ENCODE measurements at places on chromosomes 2 and 18.

GRCh38 chr2:25293958-25294562 lies 47.7 kb downstream of the DNMT3A start:
- DNase-seq: peak; percentile 38

DNA sequence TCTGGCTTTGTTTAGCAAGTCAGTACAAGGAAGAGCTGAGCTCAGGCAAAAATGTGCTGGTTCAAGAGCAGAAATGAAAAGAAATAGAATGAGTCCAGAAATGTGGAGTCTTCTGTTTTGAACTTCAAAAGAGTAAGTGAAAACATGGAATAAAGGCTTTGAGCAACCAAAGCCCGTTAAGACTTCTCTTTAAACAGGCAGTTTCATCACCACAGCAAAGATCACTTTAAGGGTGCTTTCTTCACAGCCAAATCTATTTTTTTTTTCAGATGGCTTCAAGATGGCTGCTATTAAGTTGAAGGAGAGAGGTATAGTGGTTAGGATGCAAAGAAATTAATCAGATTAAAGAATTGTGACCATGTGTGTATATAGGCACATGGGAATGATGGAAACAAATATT lies 2.0 kb upstream of the CHRNA1 start:
- no peak for DNase-seq

DNA sequence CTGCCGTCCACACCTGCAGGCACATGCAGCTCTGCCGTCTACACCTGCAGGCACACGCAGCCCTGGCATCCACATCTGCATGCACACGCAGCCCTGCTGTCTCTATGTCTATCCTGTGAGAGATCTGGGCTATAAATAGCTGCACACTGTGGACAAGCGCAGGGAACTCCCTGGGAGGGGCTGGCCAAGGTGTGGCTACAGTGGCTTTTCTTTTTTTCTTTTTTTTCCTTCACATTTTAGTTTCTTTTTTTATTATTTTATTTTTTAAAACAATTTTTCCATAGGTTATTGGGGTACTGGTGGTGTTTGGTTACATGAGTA lies 42.0 kb downstream of the TMEM182 start:
- no peak for DNase-seq

- peak; percentile 70 for DNase-seq
These were observed 8.9 kb upstream of the TMEM185B start for GRCh38 chr2:120231974-120232635.

GRCh38 chr2:230161184-230161583 lies 58.6 kb downstream of the SP110 start:
- no peak for DNase-seq

DNA sequence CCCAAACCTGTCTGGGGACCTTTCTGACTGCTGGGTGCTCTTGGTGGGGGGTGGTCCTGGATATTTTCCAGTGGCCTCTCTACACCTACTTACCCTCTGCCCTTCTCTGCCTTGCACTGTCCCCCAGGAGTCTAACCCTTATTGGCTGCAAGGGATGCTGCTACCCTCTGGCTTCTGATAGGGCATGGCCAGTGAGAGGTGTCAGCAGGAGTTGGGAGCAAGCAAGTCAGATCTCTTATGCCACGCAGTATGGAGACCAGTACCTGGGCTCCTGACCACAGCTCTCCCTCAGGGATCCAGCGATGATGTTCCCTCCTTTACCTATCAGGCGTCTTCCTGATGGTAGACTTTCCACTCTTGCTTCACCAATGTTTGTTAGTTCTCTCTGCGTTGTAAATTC lies 373.7 kb downstream of the SOCS6 start:
- no peak for DNase-seq
